CD4-positive, alpha-beta T cell treated with Interleukin-6 at 100 ng/mL for 8 hours (primary cell): ENCODE measurements at places on chromosomes 13 and 19.

DNA sequence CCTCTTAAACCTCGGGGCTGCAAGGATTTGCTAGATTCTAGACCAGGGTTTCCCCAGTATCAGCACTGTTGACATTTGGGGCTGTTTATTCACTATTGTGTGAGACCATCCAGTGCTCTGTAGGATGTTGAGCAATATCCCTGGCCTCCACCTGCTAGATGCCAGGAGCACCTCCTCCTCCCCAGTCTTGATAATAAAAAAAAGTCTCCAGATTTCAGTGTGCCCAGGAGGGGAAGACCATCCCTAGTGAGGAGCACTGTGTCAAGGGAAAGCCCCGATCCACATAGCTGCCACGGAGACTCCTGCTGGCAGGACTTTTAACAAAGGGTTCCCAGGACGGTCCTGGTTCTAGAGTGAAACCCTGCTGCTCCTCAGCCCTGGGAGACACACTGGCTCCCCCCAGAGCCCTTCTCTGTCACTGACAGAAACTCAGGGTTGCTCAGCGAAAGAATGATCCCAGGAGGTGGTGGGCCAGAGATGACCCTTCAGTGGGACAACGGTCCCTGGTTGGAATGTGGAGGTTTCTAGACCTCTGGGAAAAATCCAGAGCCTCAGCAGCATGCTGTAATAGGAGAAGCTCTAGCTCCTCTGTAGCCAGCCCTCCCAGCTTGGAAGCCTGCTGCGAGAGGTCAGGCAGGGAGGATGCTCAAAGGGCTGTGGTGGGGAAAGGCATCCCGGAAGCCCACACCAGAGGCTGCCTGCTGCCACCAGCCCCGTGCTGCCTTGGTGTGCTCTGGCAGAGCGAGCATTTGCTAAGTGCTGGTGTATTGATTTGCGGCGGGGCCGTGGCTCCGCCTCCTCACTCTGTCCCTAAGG lies 20.3 kb downstream of the LYL1 start:
- DNase-seq, result no peak

GRCh38 chr13:73952648-73953047 lies 181.6 kb downstream of the KLF12 start:
- DNase-seq, result no peak

GRCh38 chr19:19179548-19180441 lies 9.7 kb upstream of the MEF2B start:
- DNase-seq, result no peak

DNA sequence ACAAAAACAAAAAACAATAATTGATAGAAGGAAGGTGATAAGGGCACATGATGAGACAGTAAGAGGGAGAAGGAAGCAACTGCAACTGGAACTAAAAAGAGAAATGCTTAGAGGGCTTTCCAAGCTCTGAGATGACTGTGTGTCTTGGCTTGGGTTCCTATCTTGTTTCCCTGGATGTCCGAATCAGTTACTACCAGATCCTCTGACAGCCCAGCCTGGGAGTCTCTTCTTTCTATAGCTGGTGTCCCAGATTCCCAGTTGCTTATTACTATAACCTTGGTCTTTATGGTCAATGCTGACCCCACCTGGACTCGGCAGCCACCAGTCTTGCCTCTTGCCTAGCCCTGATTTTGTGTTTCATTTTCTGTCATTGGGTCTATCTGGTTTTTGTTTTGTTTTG lies 116.4 kb downstream of the RFC3 start:
- DNase-seq, result no peak

GRCh38 chr13:45464141-45464686 lies 525 bp upstream of the COG3 start:
- DNase-seq, result no peak

GRCh38 chr19:2770055-2771013 lies 12.7 kb downstream of the SGTA start:
- no peak for DNase-seq

- DNase-seq, result no peak
Observed at GRCh38 chr13:110868720-110869119, 46.1 kb downstream of the ANKRD10 start.

DNA sequence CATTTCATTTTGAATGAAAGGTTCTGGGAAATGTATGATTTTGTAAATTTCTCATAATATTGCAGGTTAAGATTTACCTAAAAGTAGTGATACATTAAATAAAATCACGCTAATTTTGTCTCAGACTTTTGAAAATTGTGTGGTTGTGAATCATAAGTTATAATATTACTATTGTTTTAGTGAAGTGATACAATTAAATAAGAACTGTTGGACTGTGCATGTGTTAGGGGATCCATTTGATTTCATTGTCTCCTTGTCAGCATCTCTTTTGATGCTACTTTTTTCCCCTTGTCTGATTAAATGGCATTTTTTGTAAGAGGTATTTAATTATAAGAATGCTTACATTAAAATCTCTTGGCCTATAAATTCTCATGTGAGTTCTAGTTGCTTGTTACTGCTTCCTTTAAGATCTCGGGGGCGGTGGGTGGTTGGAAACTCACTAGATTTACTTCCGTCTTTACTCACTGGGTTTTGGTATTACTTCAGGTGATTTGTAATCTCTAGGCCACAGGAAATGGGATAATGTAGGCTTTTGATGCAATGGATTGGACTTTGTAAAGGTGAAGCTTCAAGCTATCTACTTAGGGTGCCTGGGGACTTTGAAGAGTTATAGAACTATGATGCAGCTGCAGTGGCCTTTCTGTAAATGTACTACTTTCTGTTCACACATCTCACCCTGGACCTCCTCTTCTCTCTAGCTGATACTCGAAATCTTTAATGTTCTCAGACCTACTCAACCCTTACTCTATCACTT lies 66.5 kb downstream of the PAN3 start:
- DNase-seq, result no peak

- no peak for DNase-seq
Observed at GRCh38 chr13:97879646-97880310, 73.7 kb upstream of the IPO5 start.

DNA sequence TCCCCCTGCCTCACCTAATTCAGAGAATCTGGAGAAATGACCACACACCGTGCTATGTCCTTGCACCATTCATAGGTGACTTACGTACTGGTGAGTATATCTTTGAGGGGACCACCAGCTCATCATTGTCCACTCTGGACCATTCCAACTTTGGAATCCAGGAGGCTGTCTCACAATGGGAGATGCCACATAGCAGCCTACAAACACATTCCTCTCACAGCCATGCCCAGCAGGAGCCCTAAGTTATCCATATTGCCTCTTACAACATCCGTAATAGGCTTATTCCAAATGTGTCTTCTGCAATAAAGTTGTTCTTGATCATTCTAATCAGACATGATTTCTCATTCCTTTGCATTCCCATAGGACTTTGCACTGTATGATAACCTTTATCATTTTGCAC lies 436.7 kb downstream of the EFNB2 start:
- DNase-seq, result no peak

DNA sequence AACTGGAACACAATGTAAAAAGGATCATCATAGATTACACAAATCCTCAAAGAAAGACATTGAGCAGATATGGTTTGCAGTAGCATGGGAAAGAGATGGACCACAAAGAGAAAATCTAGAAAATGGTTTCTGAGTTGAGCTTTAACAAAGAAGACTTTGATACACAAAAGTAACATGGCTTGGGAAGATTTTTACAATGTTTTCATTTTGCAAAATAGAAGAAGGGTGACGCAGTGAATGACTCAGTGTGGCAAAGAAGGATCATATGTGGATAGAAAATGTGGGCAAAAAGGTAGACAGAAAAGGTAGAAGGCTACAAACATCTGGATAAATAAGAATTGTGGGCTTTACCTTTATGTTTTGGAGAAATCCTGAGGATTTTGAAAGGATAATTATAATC lies 1220.5 kb downstream of the PCDH17 start:
- DNase-seq, result no peak

DNA sequence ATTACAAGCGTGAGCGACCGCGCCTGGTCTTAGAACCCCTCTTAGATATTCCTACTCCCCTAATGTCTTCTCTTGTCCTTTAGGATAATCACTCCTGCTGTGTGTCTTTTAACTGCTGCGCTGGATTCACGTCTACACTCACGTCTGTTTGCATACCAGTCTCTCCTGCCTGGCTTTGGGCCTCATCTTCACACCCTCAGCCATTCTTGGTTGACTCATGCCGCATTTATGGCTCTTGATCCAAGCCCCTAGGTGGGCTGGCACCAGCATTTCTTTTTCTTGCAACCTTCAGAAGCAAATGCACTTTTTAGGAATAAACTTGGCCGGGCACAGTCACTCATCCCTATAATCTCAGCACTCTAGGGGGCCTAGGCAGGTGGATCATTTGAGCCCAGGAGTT lies 22.7 kb downstream of the MYO9B start:
- no peak for DNase-seq

GRCh38 chr13:36549755-36550154 lies 117.5 kb downstream of the CCNA1 start:
- DNase-seq, result no peak

DNA sequence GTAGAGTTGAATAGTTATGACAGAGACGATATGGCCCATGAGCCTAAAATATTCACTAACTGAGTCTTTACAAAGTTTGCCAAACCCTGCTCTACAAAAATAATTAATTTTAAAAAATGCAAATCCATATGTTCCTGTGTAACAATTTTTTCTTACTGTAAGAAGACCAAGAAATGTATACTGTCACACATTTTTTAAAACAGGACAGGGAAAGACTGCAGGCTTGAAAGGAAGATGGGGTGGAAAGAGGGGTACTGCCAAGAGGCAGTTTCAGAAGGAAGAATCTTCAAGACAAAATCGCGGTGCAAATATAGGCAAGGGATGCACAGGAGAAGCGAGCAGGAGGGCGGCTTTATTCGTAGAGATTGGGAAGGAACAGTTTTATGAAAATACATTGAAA lies 115.7 kb upstream of the KLHL1 start:
- DNase-seq, result no peak

DNA sequence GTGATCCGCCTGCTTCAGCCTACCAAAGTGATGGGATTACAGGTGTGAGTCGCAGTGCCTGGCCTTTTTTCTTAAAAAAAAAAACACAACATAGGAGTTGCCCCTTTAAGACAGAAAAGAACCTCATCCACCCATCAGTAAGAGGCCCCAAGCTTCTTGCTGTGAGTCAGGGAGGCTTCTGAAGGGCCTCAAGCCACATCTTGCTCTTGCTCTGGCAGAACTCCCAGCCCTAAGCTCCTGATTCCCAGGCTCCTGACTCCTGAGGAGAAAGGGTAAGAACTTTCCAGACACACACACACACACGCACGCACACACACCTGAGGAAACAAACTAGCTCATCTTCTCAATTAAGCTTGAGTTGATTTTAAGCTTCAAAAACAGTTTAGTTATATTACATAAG lies 6.9 kb downstream of the ETFB start:
- no peak for DNase-seq

GRCh38 chr19:30341611-30342201 lies 30.5 kb upstream of the ZNF536 start:
- no peak for DNase-seq

- no peak for DNase-seq
Observed at GRCh38 chr13:79406597-79406908, 498 bp upstream of the RBM26 start.

DNA sequence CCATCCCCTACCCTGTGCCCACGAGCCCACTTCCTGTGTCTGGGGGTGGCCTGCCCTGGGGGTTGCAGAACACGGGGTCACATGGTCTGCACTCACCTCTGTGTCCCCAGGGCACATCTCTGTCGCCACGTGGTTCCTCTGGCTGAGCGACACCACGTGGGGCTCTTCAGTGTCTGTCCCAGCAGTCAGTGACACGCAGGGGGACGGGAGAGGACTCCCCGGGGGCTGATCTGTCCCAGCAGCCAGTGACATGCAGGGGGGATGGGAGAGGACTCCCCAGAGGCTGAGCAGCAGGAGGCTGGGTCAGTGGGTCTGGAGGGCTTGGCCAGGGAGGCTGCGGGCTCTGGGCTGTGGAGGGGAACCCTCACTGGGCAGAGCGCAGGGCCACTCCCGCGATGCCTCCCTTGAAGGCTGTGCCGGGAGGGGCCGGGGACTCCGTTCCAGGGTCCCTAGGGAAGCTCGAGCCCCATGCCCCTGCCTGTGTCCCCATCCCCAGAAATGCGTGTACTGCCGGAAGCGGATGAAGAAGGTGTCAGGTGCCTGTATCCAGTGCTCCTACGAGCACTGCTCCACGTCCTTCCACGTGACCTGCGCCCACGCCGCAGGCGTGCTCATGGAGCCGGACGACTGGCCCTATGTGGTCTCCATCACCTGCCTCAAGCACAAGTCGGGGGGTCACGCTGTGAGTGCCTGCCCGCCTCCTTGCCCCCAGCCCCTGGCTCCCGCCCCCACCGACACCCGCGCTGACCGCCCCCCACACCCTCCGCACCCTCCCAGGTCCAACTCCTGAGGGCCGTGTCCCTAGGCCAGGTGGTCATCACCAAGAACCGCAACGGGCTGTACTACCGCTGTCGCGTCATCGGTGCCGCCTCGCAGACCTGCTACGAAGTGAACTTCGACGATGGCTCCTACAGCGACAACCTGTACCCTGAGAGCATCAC lies 174.8 kb downstream of the KDM4B start:
- no peak for DNase-seq

GRCh38 chr19:13985771-13986347 lies 20.3 kb downstream of the RFX1 start:
- DNase-seq, result no peak

DNA sequence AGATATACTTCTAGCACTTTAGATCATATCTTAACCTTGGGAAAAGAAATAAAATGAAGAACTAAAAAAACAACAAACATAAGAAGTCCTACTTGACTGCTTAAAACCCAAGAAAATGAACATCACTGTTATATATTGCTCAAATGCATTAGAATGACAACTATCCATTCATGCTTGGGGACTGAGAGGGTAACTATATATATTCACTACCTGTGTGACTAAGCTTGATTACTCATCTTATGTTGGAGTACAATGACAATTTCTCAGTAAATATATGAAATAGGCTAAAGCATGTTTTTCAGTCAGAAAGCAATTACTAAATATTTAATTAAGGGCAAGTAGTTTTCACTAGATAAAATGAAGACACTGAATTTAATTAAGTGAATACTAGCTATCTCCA lies 40.1 kb downstream of the ZC3H13 start:
- DNase-seq, result no peak

- DNase-seq, result no peak
Observed at GRCh38 chr19:825897-826644, 1.6 kb upstream of the AZU1 start.

DNA sequence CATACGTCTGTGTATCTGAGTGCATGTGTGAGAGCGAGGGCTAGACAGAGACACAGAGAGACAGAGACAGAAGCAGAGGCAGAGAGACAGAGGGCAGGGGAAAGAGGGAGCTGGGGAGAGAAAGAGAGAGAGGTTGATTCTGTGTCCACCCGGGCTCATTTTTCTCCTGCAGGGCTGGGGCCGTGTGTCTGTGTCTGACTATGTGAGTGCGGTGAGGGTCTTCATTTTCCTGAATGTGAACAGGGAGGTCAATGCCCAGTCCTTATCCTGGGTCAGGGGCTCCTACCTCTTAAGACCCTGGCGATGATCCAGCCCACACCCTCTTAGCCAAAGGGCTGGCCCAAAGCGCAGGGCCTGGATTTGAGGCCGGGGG lies 17.7 kb downstream of the LRRC4B start:
- DNase-seq, result no peak

DNA sequence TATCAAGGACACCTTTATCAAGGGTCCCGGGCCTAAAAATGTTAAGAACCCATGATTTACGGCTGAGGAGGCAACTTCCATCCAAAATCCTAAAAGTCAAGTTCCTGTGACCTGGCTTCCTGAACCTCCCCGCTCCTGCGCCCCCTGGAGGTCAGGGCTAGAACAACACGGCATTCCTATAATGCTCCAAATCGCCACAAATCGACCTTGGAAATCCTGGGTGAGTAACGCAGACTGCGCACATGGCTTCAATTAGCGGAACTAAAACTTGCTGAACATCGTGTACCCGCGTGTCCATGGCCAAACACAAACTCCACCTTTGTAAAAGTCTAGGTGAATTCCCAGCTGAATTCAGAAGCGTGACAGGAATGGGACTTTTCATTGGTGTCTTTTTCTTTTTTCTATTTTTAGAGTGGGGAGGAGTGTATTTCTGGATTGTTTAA lies 4.3 kb upstream of the C5AR1 start:
- DNase-seq, result peak; percentile 50
